A549 treated with GW870086 at 1 μM for 4 hours (cell line): ENCODE measurements at places on chromosomes 3 and 15. TPM values are rescaled to one million over a fixed set of nuclear protein-coding genes. Genes with fewer than 3 reads are reported as not detected.

SLC9A9 gene
- total RNA-seq, result 0.22 to 0.42 TPM (median 0.36 TPM) in 3 of 5 replicates, not detected in the others

EFCC1 gene
- 0.06 TPM in 1 of 5 replicates, not detected in the others for total RNA-seq

RFTN1 gene
- total RNA-seq, result 2.8 to 3.6 TPM (median 3.2 TPM) in 5 replicates

FAM131A gene
- 9.1 to 12.0 TPM (median 11.5 TPM) in 5 replicates for total RNA-seq

FETUB gene
- 0.08 to 0.16 TPM (median 0.14 TPM) in 3 of 5 replicates, not detected in the others for total RNA-seq

ADAMTSL3 gene
- total RNA-seq, result 0.19 to 0.58 TPM (median 0.29 TPM) in 5 replicates

CCDC191 gene
- 1.2 to 2.0 TPM (median 1.7 TPM) in 5 replicates for total RNA-seq

TRIM42 gene
- total RNA-seq, result not detected in 5 replicates

SCG5 gene
- 1.8 to 3.2 TPM (median 2.7 TPM) in 5 replicates for total RNA-seq

HES1 gene
- total RNA-seq, result 10.7 to 13.9 TPM (median 12.7 TPM) in 5 replicates

RAB7A gene
- total RNA-seq, result 167 to 185 TPM (median 175 TPM) in 5 replicates
